Right atrium auricular region (tissue), 2 donors: ENCODE measurements at places on chromosomes 6 and 20. TPM values are rescaled to one million over a fixed set of nuclear protein-coding genes. Genes with fewer than 3 reads are reported as not detected.

The LY6G6C gene
- total RNA-seq, result not detected

The VGLL2 gene
- not detected for total RNA-seq

The TSPYL1 gene
- 87.5 TPM for total RNA-seq

The CNBD2 gene
- 4.0 TPM for total RNA-seq

The FOXF2 gene
- total RNA-seq, result not detected

The CCR6 gene
- 0.37 TPM for total RNA-seq

The SYCP2L gene
- total RNA-seq, result 0.20 TPM

The FNDC1 gene
- 0.16 TPM for total RNA-seq

DNA sequence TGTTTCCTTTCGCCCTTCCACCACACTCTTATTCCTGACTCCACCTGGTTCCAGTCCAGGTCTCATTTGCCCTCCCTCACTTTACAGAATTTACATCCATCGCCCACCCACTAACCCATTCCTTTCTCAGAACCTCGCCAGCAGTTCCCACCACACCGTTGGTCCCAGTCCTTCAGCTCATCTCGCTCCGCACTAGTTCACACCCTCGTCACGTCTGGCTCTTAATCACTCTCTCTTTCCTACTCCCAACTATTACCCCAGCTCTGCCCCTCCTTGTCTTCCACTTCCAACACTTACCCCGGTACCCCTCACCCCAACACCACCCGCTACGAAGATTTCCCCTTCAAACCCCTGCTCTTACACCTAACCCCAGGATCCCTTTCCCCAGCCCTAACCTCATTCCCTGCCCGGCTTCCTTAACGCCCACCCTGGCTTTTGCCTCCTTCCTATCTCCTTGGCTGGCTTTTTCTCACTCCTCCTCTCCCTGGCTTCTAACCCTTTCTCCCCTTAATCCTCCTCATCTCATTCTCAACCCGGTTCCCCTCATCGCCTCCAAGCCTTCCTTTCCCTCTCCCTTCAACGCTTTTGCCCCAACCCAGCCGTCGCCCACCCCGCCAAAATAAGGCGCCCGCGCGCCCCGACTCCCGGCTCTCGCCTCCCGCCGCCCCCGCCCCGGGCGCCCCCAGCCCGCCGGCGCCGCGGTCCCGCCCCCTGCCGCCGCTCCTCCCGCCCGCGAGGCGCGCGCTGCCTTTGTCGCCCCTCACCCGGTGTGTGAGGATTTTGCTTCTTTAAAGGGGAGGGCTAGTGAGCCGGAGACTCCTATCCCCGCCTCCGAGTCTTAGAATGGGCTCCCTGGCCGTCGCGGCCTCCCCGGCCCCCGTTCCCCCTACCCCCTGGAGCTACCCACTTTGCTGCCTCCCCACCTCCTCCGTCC, 542 bp downstream of the USP49 start:
- DNase-seq, result no peak

DNA sequence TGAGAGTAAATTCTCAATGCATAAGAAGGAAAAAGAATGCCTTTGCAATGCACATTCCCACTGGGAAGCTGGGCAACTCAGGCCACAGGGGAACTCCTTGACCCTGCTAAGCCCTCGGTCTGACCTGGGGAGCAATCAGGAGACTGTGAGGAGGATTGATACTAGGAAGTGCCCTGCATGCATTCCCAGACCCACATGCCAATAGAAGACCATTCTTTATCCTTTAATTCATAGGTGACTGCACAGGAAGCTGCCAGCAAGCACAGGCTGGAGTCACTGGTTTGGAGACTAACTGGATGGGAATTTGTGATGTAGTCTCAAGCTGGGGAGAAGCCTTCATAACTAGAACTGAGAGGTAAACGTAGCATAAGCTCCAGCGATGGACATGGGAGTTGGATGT, 1012.7 kb downstream of the EYS start:
- DNase-seq, result no peak

- DNase-seq, result no peak
Measured at GRCh38 chr6:43124481-43124880, 46.6 kb upstream of the SRF start.

DNA sequence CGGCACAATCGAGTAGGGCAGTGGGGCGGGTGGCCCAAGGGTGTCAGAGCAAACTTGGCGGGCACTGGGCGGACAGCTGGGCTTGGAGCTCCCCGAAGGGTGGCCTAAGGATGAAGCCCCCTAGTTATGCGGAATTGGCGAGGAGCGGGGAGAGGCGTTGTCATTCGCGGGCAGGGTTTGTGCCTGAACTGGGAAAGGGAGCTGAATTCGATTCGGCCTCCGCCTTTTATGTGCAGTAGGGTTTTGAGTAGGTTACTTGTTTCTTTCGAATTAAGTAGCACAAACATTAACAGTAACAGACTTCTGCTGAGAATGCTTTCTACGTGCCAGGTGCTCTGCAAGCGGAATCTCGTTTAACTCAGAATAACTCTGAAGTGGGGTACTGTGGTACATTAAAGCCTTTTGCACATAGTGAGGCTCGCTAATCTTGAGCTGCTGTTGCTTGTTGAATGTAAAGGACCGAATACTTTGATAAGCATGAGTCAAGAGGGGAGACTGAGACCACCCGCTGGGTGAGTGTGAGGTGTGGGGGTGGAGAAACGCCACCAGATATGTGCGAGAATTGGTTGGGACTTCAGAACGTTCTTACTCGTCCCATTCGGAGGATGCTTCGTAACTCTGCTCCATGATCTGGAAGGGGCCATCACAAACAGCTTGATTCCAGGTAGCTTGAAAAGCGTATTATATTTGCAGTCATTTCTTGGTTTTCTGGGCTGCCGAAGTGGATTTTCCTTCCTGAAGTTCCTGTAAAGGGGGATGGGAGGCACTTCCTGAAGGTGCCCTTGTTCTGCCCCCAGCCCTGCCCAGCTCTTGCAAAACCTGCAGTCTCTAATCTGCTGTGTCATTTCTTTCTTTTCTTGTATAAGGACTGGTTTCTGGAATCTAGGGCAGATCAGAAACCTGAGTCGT, 833 bp downstream of the RAB5IF start:
- DNase-seq, result no peak

- no peak for DNase-seq
Measured at GRCh38 chr6:139288496-139289040, 3.2 kb downstream of the TXLNB start.

- DNase-seq, result no peak
Measured at GRCh38 chr6:63307581-63308246, 12.1 kb downstream of the LGSN start.

DNA sequence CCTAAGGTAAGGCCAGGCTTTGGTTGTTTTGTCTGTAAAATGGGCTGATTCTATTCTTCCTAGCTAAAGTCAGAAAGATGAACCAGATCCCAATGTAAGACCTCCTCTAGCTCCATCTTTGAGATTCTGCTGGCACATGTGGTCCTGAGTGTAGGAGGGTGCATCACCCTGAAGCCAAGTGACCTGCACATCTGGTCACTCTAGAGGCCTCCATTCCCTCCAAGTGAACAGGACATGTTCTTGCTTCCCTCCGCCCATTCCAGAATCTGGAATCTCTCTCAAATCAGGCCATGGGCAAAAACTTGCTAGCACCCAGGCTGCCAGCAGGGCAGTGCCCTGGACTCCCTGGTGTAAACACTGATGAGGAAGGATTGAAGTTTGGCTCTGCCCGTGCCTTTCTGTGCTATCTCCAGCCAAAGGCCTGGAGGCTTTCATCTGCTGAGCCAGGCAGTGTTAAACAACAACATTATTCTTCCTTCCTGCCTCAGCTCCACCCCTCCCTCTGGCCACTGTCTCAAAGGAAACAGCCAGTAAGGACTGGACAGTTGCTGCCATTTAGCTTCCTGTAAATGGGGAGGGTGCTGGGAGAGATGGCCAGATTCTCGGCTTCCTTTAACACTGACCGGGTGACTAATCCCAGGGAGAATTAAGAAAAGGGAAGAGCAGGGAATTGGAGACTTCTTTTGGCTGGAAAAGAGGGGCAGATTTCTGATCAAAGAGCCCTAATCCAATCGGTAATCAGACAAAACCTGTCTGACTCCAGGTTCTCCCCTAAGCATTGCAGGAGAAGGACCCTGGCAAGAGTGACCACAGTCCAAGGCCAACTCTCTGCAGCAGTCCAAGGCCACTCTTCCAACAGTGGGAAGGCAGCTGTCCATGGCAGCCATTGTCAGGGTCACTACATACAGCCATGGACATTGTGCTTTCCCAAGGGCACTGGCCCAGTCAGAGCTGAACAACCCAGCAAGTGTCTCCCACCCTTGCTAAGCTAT, 19.5 kb upstream of the ADGRF1 start:
- DNase-seq, result no peak

GRCh38 chr6:169623343-169623742, 78.5 kb downstream of the WDR27 start:
- DNase-seq, result no peak

GRCh38 chr6:154086510-154086909, 47.5 kb downstream of the OPRM1 start:
- no peak for DNase-seq

DNA sequence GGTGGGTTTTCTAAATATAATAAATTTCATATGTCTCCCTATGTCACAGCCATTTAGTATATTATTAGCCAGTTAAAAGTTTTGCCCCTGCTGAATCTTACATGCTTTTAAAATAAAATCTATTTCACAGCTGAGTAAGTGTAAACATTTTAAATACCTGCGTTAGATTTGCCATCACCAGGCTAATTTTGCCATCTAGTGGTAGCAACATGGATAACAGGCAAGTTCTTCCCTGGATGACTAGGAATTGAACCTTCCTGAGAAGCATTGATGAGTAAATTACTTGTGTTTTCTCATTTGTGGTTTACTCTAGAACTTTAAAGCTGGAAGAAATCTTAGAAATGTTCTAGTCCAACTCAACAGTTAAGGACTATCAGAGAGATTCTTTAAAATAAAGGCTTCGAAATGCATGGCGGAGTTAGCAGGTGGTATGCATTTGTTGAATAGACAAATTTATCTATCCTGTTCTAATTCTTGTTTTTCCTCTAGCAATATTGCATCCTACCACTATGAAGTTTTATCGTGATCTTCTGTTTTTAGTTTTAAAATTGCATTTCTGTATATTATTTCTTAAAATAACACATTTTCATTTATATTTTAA, 2.6 kb downstream of the PRSS35 start:
- no peak for DNase-seq

DNA sequence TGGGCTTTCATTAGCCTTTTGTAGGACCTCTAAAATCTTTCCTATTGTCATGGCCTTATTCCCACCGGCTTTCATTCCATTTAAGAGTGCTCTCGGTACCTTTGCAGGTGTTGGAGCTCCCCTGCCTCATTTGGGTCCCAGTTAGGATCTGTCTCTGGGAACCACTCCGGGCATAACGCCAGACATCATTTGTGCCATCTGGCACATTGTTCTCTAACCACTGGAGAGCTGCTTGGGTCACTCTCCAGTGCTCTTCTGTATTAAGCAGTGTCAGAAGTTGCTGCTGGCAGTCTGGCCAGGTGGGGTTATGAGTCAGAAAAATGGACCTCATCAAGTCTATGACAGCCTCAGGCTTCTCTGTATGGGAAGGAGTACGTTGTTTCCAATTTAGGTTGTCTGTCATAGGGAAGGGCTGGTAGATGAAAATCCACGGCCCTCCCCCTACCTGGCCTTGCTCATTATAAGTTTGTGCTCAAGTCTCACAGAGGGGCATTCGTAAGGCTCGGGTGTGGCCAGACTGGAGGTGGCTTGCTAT, 62.9 kb upstream of the MOCS1 start:
- DNase-seq, result no peak
